Endothelial cell (in vitro differentiated cells): ENCODE measurements at places on chromosomes 11 and 22. TPM values are rescaled to one million over a fixed set of nuclear protein-coding genes. Genes with fewer than 3 reads are reported as not detected.

- DNase-seq, result no peak
Observed at GRCh38 chr22:23579870-23580575, at the start of gene IGLL1. TSS of gene IGLL1 (minus strand) at chr22:23580290. CDS start at chr22:23580190, 100 bp downstream.

The MPZL3 gene
- 10.7 TPM for total RNA-seq

The LIMK2 gene
- 248 TPM for total RNA-seq

DNA sequence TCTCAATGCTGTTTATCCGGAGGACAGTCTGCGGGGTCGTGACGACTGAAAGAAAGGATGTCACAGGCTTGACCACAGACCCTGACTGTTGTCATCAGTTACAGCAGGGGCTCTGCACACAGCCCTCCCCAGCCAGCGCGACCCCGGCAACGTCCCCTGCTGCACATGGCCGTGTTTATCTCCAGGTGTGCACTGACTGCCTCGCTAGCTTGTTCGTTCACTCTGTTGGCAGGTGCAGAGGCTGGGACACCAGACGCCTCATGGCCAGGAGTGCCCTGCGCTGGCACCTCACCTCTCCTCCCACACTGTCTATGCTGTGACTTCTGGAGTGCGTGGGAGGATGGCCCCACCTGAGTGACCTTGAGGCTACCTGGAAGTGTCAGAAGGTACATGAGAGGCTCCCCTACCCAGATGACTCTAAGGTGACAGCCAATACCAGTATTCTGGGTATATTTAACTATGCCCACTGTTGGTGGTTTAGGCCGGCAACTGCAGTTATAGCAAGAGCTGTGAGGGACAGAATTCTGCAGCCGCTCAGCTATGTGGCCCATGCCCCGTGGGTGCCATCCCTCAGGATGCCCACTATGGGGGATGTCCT, 12.2 kb downstream of the MRPL21 start:
- DNase-seq, result no peak

DNA sequence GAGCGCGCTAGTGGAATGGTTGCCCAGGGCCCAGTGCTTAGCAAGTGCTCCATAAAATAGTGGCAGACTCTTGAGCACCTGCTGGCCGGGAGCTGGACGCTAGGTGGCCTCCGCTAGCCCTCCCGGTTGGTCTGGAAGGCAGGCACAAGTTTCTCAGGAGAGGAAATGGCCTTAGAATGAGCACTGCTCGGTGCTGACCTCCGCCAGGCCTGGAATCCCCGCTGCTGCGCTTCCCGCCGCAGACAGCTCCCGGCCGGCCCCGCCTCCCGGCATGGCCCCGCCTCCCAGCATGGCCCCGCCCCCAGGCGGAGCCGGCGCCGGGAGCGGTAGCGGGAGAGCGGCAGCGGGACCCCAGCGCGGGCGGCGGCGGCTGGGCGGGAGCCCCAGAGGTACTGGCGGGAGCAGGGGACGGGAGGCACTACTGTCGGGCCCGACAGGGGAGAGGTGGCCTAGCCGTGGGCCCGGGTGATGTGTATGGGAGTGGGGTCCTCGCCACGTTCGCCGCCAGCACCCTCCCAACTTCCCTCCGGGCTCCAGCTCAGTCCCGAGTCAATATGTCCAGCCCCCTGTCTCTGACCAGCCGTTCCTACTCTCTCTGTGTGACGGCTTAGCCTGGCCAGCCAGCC, at the start of gene SIPA1:
SIPA1 (plus strand) TSS at position 308 of the 626 bp plus-strand sequence. CDS start 2,821 bp downstream, outside the sequence.
- peak; percentile 93 for DNase-seq

DNA sequence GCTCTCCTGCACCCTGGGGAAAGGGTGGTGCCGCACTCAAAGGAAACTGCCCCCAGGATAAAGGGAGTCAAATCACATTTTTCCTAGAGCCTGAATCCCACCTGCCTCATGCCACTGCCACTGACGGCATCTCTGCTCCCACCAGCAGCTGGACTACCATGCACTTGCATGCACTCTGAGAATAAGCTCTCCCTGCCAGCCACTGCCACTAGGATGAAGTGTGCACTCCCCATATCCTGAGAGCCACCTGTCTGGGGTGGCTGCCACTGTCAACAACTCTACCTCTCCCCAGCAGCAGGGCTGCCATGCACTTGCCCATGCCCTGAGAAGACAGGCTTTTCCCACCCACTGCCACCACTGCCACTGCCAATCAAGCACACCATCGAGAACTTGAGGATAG, 31.6 kb downstream of the MRGPRX4 start:
- no peak for DNase-seq

The KCNJ1 gene
- not detected for total RNA-seq

The ACAT1 gene
- 26.2 TPM for total RNA-seq

- no peak for DNase-seq
Observed at GRCh38 chr11:35359321-35360054, 59.9 kb downstream of the SLC1A2 start.

DNA sequence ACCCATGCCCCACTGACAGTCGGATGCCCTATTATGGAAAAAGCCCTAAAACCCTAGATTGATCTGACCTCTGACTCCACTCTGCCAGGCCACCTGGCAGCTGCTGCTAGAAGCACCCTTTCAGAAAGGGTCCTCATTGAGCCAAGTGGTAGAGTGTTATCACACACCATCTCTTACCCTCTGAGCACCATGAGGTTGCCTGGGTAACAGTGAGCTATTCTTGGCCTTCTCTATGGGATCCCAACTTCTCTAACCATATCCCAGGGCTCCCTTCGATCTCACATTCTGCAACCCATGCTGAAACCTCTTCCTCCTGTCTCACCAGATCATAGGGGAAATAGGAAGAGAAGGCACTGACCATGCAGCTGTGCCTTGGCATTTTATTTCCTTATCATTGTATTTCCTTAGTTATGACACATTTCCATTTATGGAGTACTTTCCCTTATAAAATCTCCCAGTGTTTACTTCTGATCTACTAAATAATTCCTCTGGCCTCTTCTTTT, 52.7 kb downstream of the MPPED2 start:
- no peak for DNase-seq

The PPP6R3 gene
- 115 TPM for total RNA-seq

DNA sequence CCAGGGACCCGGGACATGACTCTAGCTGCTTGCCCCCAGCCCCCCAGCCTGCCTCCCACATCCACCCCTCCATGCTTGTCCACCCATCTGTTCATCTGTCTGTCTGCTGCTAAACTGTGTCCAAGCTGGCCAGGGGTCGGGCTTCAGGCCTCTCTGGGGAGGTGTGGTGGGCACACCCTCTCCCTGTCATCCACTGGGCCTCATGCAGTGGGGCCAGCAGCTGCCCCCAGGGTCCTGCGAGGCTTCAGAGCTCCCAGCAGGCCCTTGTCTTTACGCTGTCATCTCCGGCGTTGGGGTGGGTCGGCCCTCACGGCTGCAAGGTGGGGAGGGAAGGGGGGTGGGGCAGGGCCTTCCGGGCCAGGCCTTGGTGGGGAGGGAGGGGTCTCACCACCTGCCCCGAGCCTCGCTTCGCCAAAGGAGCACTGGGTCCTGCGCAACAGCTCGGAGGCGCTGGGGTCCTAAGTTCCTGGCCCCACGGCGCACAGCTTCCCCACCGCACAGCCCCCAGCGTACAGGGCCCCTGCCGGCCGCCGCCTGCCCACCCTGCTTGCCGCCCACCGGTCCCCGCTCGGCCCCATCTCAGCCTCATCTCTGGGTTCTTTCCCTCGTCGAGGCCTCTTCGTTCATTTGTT, 26.7 kb downstream of the MOB2 start:
- no peak for DNase-seq

- DNase-seq, result peak; percentile 63
Observed at GRCh38 chr22:25081409-25081824, 118.2 kb upstream of the CRYBB3 start.

GRCh38 chr11:14300661-14301304, 58.2 kb downstream of the RRAS2 start:
- peak; percentile 51 for DNase-seq

The SLC1A2 gene
- total RNA-seq, result 0.41 TPM

DNA sequence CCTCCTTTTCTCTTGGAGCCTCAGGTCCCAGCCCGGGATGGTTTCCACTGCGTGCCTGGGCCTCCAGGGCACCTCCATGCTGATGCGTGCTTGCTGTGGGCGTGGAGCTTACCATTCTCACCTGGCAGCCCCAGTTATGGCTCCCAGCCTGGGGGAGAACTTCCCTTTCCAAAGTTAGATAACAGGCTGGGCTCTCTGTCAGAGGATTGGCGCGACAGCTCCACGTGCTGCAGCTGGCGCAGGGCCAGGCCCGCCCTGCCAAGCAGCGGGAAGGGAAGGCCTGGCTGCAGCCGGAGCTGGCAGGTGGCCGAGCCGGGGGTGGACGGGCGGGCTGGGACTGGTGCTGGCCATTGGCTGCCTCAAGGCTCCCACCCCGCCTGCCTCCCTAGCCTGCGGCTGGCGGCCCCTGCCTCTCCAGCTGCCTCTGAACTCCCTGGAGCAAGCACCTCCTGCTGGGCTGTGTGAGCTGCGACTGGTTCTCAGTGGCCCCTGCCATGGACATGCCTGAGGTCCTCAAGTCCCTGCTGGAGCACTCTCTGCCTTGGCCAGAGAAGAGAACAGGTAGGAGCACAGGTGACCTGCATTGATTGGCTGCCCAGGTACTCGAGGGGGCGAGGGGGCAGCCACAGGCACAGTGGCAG, 14.6 kb upstream of the TEF start:
- DNase-seq, result no peak

DNA sequence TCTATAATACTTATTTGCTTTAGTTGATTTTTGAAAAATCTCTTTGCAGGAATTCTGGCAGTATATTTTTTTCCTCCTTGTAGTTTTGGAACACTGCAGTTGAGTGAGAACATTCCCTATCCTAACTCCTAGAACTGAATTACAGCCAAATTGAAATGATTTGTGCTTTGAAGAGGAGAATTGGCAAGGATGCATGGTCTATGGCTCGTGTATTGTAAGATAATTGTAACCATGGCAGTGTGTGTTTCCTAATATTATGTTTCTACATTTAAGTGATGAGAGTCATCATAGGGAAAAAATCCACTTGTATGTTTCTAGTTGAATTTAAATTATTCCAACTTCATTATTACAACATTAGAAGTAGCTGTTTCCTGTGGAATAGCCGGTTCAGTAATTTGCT, 80.9 kb upstream of the MYO18B start:
- no peak for DNase-seq

The GPR83 gene
- total RNA-seq, result 0.31 TPM

The TIMP3 gene
- 73.5 TPM for total RNA-seq

- DNase-seq, result no peak
Observed at GRCh38 chr11:44694443-44694842, 32.3 kb upstream of the TSPAN18 start.

DNA sequence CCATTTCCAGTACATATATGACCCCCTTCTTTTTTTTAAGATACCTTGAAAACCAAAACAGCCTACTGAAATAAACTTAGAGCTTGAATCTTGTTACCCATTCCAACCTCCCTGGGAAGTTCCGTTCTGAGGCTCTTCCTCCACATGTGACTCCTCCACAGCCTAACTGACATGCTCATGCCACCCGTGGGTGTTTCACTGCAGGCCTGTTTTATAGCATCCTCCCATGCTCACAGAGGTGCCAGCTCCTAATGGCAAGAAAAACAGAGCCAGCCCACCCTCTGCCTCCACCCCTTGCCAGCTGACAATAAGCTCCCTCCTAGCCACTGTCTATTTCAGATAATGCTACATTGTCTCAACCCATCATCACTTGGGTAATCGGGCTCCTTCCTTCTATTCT, 97.6 kb upstream of the E2F8 start:
- DNase-seq, result no peak

- no peak for DNase-seq
Observed at GRCh38 chr11:16977136-16977993, 36.8 kb downstream of the PLEKHA7 start.

DNA sequence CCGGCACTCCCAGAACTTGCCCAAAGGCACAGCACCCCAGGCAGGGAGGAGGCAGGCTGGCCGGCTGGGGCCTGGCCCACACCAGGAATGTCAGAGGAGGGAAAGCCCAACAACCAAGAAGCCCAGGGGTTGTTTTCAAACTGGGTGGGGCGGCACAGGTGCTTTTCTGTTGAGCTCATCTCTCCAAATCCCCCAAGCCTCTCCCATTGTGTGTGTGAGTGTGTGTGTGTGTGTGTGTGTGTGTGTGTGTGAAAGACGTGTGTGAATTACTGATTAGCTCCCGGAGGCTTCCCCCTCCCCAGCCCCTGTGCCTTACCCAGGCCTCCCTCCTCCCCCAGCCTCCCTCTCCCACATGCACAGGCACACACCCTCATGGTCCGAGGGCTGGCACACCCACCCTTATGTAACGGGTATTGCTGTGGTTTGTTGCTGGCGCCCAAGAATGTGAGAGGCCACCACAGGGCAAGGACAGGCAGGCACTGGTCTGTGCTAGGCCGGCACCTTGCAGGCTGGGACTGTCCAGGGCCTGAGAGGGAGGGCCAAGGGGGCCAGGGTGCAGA, 15.9 kb downstream of the TRIM29 start:
- DNase-seq, result no peak

- DNase-seq, result no peak
Observed at GRCh38 chr11:272195-272930, 5.8 kb upstream of the NLRP6 start.

The SLC22A6 gene
- not detected for total RNA-seq

The PGA4 gene
- 0.64 TPM for total RNA-seq

The EFCAB6 gene
- total RNA-seq, result 0.69 TPM

The SLC43A1 gene
- 10.4 TPM for total RNA-seq

DNA sequence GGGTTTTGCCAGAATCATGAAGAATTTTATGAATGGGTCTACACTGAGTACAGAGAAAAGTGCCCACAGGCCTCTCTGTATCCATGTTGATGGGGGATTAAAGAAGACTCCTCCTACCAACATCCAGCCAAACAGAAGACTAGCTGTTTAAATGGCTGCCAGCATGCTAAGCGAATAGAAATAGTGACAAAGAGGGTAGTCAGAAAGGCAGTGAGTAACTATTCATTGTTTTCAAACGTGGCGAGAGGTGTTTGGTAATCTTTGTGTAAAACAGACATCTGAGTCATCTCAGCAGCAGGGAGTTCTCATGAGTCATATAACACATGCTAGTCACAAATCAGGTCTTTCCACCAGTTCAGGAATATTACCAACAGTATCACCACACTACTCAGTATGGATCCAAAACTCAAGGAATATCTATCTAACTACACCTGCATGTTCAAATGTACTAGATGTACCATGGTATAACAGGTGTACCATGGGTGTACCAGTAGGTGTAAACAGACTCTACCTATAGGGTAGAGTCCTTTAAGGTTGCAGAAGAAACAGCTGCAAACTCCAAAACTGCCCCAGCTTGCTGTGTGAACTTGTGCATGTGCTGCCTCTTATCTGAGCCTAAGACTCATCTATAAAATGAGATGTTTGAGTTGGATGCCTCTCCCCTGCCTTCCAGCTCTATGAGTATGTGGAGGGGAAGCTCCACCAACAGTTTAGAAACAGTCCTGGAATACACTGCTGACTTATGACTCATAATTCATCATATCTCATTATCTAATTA, 82.0 kb downstream of the SLC1A2 start:
- no peak for DNase-seq

The MFRP gene
- total RNA-seq, result 0.13 TPM

The CNIH2 gene
- total RNA-seq, result 1.9 TPM

DNA sequence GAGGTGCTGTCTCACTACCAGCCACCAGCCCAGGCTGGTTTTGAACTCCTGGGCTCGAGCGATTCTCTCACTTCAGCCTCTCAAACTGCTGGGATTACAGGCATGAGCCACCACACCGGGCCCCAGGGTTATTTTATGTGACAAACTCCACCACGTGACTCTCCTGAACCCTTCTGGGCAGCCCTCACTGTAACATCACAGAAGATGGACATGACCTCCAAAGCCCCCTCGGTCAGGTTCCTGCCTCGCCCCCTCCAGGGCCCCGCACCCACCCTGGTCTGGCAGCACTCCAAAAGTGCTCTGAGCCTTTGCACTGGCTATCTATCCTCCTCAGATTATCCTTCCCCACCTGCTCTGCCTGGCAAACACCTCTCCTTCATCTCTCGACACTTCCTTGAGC, 43.3 kb downstream of the RIBC2 start:
- no peak for DNase-seq
